Hypothalamus (tissue), 51 donors: ENCODE measurements at places on chromosomes 2 and 18.

GRCh38 chr2:163269374-163270021 lies 430.9 kb upstream of the KCNH7 start:
- no peak for DNase-seq

GRCh38 chr2:12488352-12489318 lies 228.1 kb upstream of the TRIB2 start:
- no peak for DNase-seq

- DNase-seq = no peak
Measured at GRCh38 chr2:237045449-237045848, 40.2 kb upstream of the COPS8 start.

DNA sequence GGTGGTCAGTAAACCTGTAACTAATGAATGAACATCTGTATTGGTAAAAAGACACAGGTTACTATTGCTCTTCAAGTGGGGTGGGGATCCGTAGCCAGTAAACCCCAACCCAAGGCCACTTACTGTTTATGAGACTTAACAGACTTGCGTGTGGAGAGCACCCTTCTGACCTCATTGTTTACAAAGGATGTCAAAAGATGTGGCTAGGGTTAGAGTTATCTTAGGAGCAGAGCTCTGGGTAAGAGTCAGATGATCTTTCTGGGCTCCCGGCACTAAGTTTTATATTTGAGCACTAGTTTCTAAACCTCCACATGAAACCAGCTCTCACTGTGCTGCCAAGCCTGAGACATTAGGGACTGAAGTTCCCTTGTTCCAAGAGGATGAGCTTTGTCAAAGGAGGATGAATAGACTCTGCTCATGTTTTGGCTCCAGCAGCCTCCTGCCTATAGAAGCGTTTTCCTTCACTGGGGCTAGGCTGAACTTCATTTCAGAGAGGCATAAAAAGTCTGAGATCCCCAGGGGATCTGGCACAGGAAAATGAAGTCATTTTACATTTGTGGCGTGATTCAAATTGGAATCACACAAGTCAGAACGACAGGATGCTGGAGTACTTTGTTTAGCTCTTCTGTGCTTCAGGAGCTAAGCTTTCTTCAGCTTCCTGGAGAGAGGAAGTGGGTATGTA lies 403.1 kb upstream of the TRIB2 start:
- DNase-seq = no peak

DNA sequence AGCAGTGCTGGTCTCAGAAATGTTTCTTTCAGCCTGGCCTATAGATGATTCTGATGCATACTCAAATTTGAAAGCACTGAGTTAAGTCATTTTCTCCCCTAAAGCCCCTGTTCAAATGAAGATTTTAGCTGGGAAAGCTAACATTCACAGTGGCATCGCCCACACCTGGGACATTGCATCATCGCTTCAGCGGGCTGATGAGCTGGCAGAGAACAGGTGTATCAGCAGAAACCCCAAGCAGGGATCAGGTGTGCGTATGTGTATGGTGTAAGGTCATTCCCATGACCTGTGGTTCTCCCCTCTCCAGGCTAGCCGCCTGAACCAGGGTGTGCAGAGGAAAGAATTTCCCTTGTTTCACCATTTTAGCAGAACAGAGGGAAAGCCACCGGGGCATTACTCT lies 56.3 kb downstream of the EPAS1 start:
- no peak for DNase-seq

- no peak for DNase-seq
Measured at GRCh38 chr18:80004600-80005342, 16.4 kb upstream of the TXNL4A start.

GRCh38 chr2:217208867-217209266 lies 349.0 kb upstream of the TNP1 start:
- DNase-seq = no peak

- DNase-seq = no peak
Measured at GRCh38 chr18:41459656-41460055, 495.4 kb upstream of the PIK3C3 start.

DNA sequence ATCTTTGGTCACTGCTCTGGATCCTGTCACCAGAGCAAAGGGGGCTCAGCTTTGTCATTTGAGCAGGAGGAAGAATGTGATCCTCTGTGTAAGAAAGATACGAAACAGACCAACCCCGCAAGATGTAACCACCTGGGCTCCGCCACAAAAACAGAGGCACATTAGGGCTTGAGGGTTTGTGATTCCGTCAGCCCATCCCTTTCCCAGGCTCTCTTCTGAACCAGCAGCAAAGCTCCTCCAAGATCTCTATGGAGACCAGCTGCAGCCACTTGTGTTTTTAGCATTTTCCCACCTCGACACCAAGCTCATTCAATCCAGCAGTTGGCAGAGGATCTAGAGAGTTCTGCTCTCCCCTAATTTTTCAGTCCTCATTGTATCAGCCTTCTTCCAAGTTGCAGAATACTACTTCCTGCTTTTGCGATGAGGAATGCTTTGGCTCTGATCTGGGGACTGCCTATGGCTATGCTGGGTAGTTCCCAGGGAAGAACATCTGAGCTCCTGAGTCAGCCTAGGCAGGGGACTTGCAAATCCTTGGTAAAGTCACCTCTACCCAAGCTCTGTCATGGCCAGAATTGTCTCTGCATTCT lies 139.6 kb upstream of the RAB12 start:
- no peak for DNase-seq

GRCh38 chr18:30522288-30522929 lies 520.1 kb downstream of the DSC3 start:
- no peak for DNase-seq

DNA sequence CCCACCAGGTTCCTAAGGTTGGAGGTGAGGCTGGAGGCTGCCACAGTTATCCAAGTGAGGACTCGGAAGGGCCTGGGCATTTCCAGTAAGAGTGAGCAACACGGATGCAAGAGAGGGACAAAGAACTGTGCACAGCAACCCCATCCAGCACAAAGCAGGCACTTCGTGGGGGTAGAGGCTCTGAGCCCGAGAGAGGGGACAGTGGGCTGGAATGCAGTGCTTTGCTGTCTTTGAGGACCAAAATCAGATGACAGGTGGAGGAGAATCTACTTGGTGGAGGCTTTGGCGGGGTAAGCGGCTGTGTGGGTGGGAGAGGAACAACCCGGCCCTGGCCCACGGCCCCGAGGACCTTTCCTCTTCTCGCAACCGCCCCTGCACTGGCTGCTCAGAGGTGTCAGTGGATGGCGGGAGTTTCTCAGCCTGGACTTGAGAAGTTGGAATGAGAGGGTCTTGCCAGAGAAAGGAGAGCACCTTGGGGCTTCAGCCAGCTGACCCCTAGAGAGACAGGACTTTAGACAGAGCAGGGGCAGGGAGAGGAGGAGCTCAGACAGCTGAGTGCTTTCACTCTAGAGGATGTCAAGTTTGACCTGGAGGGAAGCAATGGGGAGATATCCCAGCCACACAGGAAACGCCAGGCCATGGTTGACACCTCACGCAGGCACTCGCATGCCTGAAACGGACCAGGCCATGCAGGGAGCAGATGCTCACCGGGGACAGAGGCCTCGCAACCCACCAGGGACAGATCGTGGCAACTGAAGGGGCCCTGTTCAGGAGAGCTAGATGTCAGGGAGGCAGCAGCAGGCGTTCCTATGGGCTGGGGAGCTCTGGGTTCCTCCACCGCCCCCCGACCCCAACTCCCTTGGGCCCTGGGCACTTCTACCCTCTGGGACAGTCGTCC lies 11.6 kb downstream of the RAMP1 start:
- DNase-seq = no peak

DNA sequence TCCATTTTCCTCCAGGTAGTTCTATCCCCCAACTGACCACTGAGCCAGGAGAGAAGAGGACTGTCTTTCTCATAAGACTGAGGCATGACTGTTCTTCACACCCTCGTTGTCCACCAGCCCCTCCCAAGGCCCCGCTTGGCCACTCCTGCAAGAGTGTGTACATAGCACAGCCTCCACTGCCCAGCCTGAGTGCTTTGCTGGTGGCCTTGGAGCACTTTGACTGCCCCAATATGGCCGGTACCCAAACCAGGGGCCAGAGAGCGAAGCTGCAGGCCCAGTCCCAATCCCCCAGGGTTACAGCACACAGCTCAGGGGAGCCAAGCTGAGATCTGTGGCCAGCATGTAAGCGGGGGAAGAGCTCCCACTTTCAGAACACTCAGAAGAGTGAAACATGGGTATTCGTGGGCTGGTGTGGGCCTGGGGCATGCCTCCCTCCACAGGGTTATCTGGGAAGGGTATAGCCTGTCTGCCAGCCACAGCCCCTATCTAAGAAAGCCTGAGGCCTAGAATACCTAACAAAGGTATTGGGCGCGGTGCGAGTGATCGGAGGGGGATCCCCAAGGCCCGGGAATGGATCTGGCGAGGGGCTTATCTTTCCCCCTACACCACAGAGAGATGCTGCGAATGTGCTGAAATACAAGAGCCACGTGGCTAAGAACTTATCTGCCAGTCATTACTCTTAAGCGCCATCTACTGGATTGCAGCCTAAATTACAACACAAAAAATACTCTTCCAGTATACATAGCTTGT lies 163.8 kb downstream of the WDPCP start:
- DNase-seq = no peak

DNA sequence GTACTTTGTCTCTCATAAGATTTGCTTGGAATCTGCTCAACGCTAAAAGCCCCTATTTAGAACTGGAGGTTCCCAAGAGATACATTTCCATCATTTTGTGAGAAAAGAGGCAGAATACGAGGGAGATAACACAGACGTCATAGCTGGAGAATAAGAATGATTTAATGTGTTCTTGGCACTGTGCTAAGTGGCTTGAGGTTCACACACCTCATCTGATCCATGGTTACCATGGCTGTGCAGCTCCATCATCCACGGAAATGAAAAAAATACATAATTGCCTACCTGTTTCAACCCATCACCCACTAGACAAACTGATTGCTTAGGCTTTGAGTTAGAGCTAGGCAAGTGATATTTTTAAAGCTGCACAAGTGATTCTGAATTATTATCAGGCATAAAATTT lies 227.6 kb downstream of the SLC8A1 start:
- no peak for DNase-seq

DNA sequence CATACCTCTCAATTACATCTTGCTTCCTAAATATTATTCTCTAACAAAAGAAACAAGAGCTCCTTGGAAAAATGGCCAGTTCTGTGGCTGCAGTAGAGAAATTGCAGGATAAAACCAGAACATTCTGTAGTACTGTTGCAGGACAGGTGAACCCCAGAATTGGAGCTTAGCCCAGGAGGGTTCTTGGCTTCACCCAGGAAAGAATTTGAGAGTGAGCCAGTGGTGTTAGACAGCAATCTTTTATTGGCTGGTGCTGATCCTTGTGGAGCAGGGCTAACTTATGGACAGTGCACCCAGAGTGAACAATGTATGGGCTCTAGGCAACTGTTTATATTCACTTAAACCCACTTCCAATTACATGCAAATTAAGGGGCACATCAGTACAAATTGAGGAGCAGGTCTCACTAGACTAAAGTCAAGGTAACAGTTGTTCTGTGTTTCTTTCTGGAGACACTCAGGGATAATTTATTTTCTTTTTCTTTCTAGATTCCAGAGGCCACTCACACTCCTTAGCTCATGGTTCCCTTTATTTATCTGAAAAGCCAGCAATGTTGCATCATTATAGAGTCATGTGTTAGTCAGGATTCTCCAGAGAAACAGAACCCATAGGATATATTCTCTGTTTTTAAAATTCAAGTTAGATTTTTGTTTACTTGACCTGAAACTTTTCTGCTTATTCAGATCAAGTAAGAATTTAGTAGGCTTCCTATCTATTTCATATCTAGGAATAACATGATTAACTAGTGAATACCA lies 348.1 kb downstream of the CCDC85A start:
- no peak for DNase-seq

- DNase-seq = no peak
Measured at GRCh38 chr2:127049927-127050802, 56.8 kb downstream of the BIN1 start.

- DNase-seq = no peak
Measured at GRCh38 chr18:55319459-55320193, 268.4 kb downstream of the TCF4 start.
